ENCODE measurements at places on chromosomes 5 and 9.

DNA sequence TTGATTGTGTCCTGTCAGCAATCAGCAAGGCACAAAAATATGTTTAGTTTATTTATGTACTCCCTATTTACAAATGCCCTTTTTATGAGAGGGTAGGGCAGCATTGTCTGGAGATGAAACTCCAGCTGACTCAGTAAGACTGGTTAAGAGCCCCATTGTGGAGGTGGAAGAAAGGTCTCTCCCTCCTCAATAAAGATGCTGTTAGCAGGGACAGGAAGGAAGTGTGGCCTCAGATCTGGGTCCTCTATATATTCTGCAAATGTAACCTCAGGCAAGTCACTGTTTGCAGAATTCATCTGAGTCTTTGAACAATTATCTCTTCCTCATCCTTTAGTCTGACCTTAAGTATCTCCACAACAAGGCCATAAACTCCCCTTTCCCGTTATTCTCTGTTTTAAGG lies 48.3 kb upstream of the TRAF1 start:
- DNase-seq = no peak

GRCh38 chr5:179762079-179762780 lies 29.6 kb downstream of the MAML1 start:
- DNase-seq = no peak

DNA sequence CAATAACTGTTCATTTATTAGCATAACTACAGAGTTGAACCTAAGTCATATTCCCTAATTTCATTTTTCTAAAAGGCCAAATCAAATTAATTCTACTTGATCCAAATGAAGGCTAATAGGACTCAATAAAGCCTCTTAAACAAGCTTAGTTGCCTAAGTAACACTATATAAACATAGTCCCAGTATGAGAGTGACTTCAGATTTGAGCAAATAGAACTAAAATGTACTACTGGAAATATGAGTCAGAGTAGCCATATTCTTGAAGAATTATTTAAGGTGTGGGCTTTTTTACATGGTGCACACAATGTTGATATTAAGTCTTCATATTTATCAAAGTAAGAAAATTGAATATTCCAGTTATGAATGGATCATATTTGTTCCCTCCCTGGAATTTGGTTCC lies 872.3 kb downstream of the MAT2B start:
- DNase-seq = no peak

DNA sequence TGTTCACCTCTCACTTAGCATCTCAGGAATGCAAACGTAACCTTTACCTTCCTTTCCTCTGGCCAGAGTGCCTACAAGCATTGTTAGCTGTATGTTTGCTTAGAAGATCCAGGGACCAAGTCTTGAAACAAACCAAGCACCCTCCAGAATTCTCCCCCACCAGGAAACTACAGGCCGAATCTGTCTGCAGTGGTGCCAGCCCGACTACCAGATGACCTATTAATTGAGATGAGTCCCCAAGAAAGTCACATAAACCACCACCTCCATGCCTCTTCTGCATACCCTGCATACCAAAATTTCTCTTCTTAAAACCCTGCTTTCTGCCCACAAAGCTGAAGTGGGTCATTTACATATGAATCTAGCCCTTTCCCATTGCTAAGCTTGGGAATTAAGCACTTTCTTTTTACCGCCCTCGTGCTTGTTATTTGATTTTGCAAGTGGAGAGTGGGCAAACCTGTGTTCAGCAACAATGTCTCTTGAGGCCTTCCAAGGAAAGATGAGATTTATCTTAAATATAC lies 1239.1 kb downstream of the CDH12 start:
- DNase-seq = no peak

GRCh38 chr5:8615142-8615858 lies 746.4 kb downstream of the MTRR start:
- no peak for DNase-seq

DNA sequence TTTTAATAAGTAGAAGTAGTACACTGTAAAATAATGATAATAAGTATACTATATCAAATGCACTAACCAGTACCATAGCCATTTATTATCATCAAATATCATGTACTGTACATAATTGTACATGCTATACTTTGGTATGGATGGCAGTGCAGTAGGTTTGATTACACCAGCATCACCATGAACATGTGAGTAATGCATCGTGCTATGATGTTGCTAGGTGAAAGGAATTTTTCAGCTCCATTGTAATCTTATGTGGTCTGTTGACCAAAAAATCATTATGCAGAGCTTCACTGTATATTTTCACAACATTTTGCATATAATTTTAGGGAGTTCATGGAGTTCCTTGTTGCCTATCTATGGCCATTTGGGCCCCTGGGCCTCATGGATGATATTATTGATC lies 72.2 kb upstream of the HMHB1 start:
- DNase-seq = no peak

- no peak for DNase-seq
These were observed 32.2 kb downstream of the APTX start for GRCh38 chr9:32969270-32969669.

DNA sequence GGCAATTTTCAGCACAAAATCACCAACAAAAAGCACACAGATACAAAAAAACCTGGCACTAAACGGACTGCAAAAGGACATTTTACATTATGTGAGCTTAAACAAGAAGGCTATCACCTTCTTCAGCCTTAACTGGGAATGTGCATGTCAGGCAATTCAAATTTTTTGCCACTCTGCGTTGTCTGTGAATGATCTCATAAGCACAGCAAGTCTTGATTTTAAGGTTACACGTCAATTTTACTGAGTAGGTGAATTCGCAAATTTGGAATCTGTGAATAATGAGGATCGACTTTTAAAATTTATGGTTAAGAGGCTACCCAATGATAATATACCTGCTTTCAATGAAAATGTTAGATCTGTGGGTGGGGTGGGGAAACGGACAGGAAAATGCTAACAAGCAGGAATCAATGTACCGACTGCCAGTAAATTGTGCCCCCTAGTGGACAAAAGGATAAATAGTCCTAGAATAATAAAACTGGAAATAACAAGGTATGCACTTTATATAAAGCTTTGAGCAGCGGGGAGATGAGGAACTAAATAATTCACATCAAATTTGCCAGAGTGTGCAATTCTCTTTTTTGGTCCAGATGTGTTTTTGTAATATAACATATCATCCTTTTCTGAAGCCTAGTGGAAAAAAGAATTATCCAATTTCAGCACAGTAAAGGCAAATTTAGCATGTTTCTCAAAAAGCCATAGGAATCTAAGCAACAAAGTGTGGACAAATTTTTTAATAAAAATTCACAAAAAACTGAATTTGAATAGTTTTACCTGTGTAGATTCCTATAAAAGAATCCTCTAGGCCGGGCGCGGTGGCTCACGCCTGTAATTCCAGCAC lies 20.5 kb downstream of the EQTN start:
- DNase-seq = no peak

DNA sequence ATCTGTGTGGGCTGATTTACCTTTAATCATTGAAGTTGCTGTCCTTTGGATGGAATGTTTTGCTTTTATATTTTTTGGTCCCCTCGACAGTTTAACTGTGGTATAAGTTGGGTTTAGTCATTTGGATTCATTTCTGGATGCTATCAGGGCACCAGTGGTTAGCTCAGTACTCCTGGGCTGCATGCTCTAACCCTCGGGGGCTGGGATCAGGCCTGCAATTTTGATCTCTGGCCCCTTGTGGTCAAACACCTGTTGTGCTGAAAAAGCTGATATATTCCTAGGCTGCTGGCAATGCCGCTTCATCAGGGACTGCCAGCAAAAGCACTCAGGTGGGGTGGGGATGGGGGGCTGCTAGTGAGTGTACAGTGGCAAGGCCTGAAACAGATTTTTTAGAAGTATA lies 440.4 kb upstream of the RIOK2 start:
- DNase-seq = no peak

GRCh38 chr9:91127653-91128052 lies 234.1 kb downstream of the AUH start:
- no peak for DNase-seq

GRCh38 chr5:168295574-168296201 lies 4.2 kb downstream of the WWC1 start:
- no peak for DNase-seq

- DNase-seq = no peak
These were observed 14.0 kb downstream of the NFX1 start for GRCh38 chr9:33304362-33304761.

DNA sequence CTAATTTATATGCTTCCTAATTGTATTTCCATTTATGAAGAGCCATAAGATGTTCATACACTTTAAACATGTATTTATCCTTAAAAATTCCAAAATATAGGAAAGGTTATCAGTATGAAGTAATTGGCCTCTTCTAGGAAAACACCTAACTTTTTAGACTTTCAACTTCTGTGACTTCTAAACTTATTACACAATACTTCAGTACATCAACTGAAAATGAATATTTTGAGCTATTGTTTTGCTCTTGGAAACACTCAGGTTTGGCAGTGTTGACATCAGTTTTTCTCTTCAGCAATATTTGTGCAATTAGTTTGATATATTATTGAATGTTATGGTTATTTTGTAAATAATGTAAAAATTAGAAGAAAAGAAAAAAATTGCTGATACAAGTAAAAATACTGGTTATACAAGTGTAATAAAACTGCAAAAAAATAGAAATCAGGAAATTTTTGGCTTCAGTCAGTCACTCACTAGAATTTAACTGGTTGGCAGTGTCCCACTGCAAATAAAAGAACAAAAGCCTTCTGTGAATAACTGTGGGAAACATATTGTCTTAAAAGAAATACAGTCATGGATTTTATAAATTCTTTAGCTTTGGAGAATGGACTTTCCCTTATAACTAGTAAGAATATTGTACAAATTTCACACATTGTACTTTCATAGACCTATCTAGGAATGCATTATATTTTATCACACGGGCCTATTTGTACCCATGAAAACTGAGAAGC lies 635.9 kb downstream of the TLE1 start:
- DNase-seq = no peak

DNA sequence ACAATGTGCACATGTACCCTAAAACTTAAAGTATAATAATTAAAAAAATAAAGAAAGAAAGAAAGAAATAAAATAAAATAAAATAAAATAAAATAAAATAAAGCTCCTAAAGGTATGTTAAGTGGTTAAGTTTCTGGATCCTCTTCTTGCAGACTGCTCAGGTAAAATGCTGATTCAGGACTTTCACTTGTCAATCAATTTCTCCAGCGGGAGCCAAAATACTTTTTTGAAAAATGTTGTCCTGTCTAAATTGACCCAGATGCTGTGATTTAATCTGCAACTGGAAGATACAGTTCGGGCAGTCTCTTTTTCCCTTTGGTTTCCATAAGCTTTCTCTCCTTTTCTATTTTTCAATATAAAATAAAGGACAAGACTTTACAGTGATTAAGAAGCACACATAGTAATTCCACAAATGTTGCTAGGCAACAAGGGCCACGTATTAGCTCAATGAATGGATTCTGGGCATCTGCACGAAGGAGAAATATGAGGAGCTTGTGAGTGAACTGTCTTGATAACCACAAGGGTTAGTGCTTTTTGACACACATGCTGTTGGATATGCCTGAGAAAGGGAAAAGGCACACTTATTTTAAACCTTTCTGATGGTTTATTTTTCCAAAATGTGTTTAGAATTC lies 38.6 kb downstream of the HTR4 start:
- no peak for DNase-seq

DNA sequence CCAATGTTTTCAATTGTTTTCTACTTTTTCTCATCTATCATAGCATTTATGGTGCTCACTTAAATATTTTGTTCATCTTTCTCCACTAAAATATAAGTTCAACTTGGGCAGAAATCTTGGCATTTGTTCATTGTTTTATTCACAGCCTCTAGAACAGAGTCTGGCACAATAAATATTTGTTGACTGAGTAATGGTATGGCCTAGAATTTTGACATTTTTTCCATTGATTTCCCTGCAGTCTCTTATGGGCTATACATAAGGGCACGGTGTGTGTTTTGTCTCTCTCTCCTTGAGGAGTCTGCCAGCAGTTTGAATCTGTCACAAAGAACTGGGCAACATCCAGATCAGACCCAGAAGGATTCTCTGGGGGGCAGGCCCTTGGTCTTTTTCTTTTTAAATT lies 379.7 kb downstream of the TMEM38B start:
- DNase-seq = no peak

- no peak for DNase-seq
These were observed 674 bp downstream of the LHFPL2 start for GRCh38 chr5:78647838-78648358.

DNA sequence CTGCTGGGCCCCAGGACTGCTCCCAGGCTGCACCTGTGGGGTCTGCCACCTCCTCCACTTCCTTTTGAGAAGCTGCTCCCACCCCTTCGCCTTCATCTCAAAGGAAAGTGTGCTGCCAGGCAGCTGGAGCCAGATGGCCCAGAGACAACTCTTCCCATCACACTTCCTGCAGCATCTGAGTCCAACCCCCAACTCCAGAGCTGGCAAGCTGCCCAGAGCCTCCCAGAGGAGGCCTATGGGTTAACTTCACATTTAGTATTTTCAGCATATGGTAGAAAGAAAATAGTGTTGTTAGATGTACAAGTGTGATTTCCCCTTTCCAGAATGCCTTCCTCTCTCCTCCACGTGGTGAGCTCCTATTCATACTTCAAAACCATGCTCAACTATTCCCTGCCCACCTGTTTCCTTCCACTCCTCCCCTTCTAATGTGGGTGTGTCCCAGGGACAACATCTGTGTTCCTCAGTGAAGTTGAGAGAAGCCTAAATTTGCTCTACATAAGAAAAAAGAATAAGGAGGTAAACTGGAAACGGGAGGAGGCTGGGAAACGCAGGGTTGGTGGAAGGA lies 38.6 kb upstream of the KCNMB1 start:
- no peak for DNase-seq

- DNase-seq = no peak
These were observed 323.9 kb upstream of the PANK3 start for GRCh38 chr5:168903061-168903460.
